NCI-H1048 (cell line): ENCODE measurements at places on chromosomes 7 and 10.
A peak's percentile ranks its signal among the peaks of the same experiment; 100 is the strongest.

DNA sequence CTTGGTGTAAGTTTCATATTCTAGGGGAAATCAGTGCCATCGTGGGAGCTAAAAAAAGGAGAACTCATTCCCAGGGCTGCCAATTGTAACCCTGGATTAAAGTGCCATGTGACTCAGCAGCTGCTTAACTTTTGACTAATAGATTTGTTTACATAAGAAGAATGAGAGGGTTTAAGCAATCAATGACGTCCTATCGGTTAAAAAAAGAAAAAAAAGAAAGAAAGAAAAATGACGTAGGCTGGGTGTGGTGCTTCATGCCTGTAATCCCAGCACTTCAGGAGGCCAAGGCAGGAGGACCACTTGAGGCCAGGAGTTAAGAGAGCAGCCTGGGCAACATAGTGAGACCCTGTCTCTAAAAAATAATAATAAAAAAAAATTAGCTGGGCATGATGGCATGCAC, 116.2 kb upstream of the AFAP1L2 start:
- DNase-seq, result no peak

GRCh38 chr10:70902661-70903261, 14.4 kb upstream of the PCBD1 start:
- no peak for DNase-seq

DNA sequence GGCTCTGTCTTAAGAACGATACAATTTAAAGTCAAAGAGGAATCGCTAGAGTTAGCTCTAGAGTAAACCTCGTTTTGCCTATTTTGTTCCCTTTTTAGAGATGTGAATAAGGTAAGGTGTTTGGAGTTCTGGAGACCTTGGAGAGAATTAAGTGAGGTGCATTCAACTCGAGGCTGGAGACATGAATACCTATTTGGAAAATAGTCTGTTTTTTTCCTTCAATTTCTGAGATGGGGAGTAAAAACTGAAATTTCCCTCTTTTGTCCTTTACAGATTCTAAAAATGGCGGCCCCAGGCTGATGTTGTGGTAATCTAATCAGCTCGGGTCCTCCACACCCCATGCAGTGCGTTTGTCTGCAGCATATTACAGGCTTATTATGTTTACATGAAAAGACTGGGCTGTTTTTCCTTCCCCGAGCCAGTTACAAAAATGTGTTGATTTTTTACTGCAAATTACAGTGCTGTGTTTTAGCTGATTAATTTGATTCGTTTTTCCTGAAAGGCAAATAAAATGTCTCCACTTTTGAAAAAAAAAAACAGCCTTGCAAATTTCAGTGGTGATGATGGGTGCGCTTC, 1.5 kb downstream of the KMT2E start:
- peak; percentile 31 for DNase-seq

GRCh38 chr7:111388912-111389311, 173.4 kb downstream of the IMMP2L start:
- no peak for DNase-seq

DNA sequence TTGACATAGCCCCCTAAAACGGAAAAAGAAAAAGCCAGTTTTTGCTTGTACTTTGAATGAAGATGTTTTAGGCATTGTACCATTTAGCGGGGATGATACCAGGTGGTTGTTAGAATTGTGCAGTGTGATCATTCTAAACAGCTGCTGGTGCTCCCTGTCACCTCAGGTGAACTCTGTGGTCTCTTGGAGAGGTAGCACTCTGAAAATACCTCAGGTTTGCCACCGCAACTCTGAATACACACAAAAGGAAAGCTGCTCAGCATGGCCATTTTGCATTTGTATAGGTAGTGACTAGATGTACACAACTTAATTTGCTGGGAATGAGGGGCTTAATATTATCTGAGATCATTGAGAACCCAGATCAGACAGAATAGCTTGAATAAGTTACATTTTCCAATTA, 52.6 kb downstream of the PLEKHA8 start:
- DNase-seq, result no peak

DNA sequence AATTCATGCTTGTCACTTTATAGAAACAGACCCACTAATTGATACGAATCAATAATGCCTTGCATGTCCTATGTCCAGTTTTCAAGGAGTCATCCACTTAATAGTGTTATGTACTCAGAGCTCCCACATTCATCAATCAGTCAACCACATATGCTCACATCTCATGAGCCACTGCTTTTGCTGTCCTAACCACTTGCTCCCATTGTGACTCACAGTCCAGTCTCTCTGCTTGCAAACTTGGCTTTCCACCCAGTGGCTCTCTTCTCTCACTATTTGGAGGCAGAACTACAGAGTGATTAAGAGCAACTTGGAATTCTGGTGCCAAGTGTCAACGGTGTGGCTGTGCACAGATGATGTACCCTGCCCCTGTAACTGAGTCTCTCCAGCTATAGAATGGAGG, 166.0 kb downstream of the SNX13 start:
- no peak for DNase-seq

GRCh38 chr7:71883415-71883814, 528.7 kb downstream of the CALN1 start:
- DNase-seq, result no peak

DNA sequence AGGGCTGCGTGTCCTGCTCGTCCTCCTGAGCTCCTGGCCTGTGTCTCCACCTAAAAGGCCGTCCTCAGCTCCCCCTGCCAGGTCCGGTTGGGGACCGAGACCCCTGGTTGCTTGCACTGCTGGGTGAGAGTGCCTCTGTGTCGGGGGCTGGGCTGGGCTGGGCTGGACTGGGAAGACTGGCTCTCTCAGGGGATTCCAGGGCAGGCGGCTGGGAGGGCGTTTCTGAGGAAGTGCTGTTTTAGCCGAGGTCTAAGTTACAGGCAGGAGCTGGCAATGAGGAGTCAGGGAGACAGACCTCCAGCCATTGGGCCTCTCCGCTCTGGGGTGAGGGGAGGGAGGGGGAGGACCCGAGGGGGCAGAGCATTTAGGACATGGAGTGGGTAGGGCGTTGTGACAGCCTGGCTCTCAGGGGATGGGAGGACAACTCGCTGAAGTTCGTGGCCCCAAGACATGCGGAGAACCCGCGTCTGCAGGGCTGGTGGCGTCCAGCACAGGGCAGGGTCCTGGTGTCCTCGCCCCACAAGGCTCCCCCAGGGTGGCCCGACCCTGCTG, 20.9 kb downstream of the FOXK1 start:
- no peak for DNase-seq

GRCh38 chr7:98387544-98388226, 13.2 kb downstream of the BAIAP2L1 start:
- no peak for DNase-seq

DNA sequence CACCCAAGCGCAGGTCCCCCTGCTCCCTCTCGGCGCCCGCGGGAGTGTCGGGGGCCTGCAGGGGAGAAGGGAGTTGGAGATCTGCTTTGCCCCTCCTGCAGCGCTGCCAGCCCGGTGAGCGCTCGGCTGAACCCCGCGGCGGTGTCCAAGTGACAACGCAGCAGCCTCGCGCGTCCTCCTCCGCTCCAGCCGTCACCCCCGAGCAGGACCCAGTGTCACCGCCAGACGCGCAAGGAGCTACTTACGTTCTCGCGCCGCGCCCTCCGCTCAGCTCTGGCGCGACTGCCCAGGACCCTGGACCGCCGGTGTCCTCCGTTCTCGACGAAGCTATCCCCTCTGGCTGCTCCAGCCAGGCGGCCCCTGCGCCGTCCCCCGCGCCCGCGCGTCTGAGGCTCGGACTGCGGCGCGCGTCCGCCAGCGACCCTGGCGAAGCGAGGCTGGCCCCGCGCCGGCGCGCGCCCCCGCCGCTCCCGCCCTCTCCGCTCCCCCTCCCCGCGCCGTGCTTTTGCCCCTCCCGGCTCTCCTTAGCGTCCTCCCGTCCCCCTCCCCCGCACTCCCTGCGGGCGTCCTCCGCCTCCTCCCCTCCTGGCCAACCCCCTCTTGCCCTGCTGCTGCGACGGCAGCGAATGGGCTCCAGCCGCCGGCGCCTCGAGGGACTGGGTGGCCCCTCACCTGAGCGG, at the start of gene NRCAM:
NRCAM (minus strand) TSS at position 439 of the 680 bp plus-strand sequence. CDS start 216,372 bp downstream, outside the sequence.
- DNase-seq, result peak; percentile 44

GRCh38 chr7:135731-136645, 56.4 kb upstream of the FAM20C start:
- no peak for DNase-seq

DNA sequence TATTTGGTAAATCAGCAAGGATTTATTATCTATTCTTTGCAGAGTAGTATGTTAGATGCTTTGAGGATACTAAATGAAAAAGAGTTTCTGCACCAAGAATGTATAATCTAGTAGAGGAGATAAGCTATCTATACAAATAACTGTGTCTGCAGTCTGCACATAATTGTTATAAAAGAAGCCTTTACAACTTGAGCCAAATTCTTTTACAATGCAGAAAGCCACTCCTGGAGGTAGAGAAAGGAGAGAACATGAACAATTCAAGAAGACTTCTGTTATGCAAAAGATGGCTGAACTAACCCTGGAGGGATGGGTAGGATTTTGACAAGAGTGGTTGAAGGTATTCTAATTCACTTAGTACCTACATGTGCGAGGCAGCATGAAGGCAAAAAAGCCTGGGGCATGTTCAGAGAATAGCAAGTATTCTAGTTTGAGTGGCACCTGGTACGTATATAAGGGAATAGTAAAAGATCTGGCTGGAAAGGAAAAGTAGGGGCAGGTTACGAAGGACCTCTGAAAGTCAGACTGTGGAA, 251.1 kb upstream of the KAT6B start:
- DNase-seq, result no peak

DNA sequence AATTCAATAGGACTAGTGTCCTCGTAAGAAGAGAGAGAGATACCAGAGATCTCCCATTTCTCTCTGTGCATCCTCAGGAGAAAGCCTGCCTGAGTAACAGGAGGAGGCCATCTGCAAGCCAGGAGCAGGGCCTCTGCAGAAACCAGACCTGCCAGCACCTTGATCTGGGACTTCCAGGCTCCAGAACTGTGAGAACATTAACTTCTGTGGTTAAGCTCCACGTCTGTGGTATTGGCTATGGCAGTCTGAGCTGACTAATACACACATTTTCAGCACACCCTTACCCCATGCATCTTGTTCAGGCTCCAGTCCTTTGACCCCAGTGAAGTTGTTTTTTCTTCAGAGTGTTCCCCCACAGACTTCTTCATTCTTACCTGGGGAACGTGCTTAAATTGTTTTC, 3.1 kb upstream of the CRTAC1 start:
- no peak for DNase-seq

- no peak for DNase-seq
These were observed 29.4 kb downstream of the CDH23 start for GRCh38 chr10:71426058-71426605.

GRCh38 chr10:59622320-59623132, 87.1 kb downstream of the SLC16A9 start:
- peak; percentile 20 for DNase-seq

DNA sequence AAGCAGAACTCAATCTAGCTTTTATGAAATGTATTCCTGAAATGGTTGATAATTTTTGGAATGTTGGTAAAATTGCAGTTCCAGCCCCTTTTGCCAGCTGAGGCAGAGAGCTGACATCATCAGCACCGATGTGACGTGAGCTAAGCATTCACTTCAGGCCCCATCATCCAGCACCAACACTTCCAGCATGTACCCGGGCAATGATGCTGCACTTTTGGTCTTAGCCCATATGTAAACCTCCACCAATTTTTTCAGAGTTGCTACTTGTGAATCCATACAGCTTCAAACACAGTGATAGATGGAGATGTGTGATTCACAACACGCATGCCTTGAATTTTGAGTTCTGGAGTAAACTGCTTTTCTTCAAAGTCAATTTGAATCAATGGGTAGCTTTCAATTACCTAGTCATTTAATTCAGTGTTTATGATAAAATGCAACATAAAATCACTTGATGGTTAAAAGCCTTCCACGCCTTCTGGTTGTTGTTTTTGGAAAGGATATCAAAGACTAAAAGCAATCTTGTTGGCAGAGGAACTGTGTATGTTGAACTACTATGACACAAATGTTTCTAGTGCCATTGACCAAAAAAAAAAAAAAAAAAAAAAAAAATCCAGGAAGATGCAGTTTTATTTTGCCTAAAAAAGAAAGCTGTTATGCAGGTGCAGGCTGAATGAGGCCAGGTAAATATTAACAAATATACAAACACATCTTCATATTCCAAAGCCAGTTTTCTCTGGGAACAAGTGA, 73.9 kb downstream of the NRP1 start:
- no peak for DNase-seq

- DNase-seq, result no peak
These were observed 122.0 kb downstream of the PRLHR start for GRCh38 chr10:118473305-118473960.

DNA sequence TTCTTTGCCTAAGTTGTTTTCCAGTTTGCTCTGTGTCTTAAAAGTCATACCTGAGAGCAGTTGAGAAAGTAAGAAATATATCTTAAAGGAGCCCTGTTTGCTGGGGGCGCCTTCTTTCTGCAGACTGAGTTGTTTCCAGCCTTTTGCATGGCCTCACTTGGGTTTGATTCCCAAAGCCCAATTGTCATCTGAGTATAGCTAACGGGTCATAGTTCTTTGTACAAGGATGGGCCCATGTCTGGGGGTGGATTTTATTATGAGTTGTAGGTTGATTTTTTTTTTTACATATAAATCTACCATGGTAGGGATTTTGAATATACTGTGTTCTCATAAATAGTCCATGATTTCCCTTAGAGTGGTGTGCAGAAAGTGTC, 318.7 kb upstream of the LRGUK start:
- DNase-seq, result no peak

GRCh38 chr7:43099750-43100149, 12.7 kb upstream of the HECW1 start:
- DNase-seq, result no peak

GRCh38 chr10:71769279-71769823, 4.0 kb downstream of the VSIR start:
- no peak for DNase-seq

DNA sequence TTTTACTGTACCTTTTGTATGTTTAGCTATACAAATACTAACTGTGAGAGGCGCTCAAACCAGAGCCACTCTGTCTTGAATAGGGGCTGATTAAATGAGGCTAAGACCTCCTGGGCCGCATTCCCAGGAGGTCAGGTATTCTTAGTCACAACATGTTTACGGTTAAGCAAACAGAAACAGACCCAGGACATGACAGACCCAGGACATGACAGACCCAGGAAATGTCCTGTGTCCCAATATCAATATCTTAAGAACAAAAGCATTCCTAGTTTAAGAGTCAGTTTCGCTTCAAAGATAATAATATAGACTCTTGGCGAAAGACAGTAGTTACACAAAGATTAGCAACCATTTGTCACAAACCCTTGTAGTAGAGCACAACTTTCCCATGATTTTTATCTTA, 304.5 kb downstream of the CCSER2 start:
- no peak for DNase-seq

GRCh38 chr10:127855976-127856375, 36.8 kb downstream of the CLRN3 start:
- no peak for DNase-seq

DNA sequence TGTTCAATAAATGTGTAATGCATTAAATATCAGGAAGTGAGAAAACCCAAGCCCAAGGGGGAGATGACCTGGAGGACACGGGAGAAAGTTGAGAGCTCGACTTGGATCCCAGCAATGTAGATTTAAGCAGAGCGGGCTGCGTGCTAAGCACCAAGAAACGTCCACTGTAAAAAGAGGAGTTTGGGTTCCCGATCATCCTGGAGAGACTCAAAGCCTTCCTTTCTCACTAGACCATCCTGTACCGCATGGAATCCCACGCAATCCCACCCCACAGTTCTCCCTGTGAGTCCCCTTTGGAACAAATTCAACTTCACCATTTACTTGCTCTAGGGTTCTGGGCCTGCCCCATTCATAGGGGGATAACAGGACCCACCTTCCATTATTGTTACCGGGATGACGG, 2.4 kb downstream of the TRPV6 start:
- DNase-seq, result no peak

GRCh38 chr10:63812501-63812900, 291.3 kb downstream of the REEP3 start:
- DNase-seq, result no peak
